ENCODE measurements at places on chromosomes 1 and 21.
A peak's percentile ranks its signal among the peaks of the same experiment; 100 is the strongest.

- DNase-seq, result no peak
These were observed 57.0 kb upstream of the MUTYH start for GRCh38 chr1:45397285-45397684.

GRCh38 chr1:2561898-2562895, 6.0 kb downstream of the TNFRSF14 start:
- DNase-seq, result peak; percentile 58

GRCh38 chr1:35386959-35387358, 118.5 kb downstream of the ZMYM4 start:
- DNase-seq, result no peak

GRCh38 chr1:15244813-15245212, 2.2 kb upstream of the FHAD1 start:
- no peak for DNase-seq

DNA sequence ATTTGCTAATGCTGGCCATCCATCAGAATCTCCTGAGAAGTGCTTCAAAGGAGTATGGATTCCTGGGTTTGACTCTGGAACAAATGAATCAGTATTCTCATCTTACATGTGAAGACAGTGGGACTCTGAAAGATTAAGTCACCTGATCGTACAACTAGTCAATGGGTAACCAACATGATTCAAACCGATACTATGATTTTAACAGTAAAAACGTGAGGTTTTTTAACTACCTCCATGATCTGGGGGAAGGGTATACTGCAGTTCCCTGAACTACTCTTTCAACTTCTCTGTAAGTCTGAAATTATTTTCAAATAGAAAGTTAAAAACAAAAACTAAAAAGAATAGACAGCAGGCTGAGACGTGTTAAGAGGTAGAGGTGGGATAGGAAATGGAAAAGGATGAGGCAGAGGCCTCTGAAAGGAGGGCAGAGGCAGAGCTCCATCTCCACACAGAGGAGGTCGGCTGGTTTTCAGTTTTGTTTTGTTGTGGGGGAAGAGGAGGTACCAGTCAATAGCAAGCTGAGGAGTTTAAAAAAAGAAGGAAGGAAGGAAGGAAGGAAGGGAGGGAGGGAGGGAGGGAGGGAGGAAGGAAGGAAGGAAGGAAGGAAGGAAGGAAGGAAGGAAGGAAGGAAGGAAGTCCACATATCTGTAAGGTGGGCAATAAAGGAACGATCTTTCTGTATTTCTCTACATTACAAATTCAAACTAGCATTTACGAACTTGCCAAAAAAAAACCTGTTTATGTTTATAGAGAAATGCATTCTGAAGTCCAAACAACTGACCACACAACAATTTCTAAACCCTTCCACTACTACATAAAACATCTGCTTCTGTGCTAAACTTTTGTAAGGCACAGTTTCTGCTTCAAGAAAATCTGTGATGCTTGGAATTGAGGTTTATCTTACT, 213.1 kb downstream of the RERE start:
- DNase-seq, result peak; percentile 40

GRCh38 chr1:96427616-96428015, 294.0 kb upstream of the PTBP2 start:
- DNase-seq, result no peak

DNA sequence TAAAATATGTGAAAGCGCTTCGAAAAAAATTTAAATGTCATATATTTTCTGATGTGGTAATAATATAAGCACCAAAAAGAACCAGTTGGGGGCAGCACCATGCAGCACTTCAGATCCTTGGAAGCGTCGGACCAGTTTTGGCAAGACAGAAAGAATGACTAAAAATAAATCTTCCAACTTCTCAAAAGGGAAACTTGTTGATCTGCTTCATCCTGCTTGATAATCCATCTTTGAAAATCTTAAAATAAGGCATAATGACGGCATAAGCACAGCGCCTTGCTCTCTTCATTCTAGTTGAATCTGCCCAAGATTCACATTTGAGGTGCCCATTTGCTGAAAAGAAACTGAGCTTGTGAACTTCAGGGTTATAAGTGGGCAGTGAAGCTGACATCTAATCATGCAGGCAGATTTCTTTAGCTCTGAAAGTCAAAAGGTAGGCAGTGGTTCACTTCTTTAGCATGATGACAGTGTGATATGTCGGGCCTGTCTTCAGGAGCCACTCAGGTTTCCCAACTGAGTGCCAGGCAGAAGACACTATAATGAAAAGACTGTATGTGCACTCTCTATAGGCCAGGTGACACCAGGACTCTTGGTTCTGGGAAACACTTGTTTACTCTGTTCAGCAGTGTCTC, 19.8 kb upstream of the MUTYH start:
- peak; percentile 64 for DNase-seq

DNA sequence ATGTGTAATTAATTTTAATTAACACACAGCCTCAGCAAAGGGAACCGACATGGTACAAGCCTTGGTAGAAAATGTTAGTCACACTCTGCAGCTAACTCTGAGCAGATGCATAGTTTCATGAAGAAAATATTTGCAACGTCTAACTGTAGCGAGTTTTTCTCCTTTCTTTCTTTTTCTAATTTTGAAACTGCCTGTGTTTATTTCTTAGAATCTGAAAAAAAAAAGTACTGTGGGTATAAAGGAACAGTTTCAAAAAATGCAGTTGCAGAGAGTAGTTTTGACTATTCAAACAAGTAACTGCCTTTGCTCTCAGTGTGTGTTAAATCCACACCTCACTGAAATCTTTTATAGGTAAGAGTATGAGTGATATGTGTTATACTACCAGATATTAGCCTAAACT, 149.9 kb upstream of the C1orf105 start:
- no peak for DNase-seq

- DNase-seq, result peak; percentile 24
These were observed 1.7 kb downstream of the TMEM125 start for GRCh38 chr1:43271186-43272118.

- DNase-seq, result no peak
These were observed 17.3 kb downstream of the LAMC1 start for GRCh38 chr1:183040547-183040971.

GRCh38 chr21:35646606-35647005, 413.7 kb downstream of the SETD4 start:
- no peak for DNase-seq

DNA sequence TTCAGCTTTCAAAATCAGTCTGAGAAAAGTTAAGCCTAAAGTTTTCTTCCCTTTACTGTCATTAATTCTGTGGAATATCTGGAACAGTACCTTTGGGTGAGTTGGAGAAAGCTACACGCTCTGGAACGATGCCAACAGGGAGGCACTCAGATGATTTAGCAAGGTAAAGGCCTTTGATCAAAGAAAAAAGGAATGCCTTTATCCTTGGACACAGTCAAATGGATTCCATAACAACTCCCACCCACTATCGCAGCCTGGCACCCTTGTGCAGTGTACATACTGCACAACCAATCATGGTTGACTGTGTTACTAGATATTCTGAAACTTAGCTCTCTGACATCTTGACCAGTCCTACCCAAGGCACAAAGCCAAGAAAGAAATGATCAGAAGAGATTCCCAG, 218.7 kb downstream of the PATJ start:
- DNase-seq, result no peak

- no peak for DNase-seq
These were observed 621.0 kb downstream of the NPHP4 start for GRCh38 chr1:5371270-5371669.

GRCh38 chr1:176159993-176160392, 47.1 kb downstream of the COP1 start:
- DNase-seq, result no peak

DNA sequence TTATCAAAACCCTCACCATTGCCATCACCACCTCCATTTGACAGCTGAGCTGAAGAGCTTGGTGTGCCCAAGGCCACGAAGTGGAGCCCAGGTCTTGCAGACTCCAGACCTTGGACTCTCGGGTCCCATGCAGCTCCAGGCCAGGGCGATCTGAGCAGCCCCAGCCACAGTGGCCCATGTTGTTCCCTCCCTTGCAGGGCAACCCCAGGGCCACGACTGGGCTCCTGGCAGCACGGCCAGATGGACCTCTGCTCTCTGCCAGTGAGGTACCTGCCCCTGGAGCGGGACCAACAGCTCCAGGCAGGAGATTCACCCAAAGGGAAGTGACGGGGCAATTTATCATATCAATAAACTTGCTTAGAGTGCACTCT, 182.7 kb upstream of the VAMP3 start:
- DNase-seq, result no peak

GRCh38 chr1:50418600-50419109, 4.6 kb downstream of the DMRTA2 start:
- no peak for DNase-seq
